Endothelial cell (in vitro differentiated cells): ENCODE measurements at places on chromosomes 6 and 20.

GRCh38 chr6:18327626-18328025, 59.5 kb upstream of the RNF144B start:
- DNase-seq: no peak

DNA sequence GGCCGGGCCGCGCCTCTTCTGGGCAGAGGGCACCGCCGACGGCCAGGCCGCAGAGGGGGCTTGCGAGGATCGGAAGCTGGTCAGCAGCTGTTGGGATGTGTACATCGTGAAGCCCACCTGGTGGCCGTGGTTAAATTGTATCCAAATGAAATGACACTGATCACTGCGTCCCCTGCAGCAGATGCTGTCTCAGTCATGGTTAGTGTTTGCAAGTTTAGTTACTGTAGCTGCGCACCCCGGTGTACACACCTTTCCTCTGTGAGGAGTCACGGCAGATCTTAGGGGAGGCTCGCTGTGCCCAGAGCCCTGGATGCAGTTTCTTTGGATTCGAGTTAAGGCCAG, 653 bp downstream of the NAA20 start:
- no peak for DNase-seq

DNA sequence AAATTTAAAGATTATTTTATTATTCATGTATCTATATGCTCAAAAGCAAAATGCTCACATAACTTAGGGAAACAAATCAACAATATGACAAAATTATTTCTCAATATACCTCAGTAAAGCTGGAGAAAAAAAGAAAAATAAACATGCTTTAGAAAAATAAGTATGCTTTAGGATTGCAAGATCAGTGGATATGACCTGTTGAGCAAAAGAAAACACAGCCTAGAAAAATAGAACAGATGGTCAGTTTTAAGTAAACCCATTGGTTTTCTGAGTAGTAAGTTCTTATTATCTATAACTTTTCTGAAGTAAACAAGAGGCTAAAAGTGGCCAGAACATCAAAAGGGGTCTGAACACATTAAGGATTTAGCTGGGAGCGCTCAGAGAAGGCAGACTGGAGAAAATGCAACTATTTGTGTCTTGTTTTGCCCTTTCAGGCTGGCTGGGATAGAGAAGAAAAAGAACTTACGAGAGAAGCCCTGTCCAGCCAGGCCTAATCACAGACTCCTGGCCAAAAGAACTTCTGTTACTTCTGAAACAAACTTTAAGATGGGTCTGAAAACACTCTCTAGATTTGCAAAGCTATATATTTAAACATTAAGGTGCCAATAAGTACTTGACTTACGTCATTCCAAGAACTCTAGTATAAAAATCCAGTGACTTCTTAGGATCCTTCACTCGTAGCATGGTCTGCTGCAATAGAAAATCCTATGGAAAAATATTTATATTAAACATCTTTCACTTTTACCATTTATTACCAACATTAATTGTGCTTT, 16.5 kb downstream of the GLO1 start:
- DNase-seq: no peak

GRCh38 chr20:8952721-8953120, 116.2 kb upstream of the PLCB4 start:
- no peak for DNase-seq

DNA sequence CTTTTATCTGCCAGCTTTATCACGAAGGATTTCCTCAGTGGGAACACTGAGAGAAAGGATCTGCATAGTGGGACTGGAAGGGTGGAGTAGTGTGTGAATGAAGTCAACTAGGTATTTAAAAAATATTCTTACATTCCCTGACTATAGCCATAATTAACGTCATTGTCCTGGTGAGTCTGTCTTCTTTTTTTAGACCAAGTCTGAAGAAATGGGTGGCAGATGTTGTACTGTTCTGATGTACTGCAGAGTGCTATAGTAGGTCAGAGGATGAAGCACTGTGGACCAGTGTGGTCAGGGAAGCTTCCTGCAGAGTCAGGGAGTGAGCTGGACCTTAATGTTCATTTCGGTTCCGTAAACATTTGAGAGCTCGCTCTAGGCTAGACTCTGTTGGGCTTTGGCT, 11.9 kb downstream of the TULP4 start:
- DNase-seq: no peak

GRCh38 chr6:161701056-161701455, 427.2 kb upstream of the AGPAT4 start:
- no peak for DNase-seq

DNA sequence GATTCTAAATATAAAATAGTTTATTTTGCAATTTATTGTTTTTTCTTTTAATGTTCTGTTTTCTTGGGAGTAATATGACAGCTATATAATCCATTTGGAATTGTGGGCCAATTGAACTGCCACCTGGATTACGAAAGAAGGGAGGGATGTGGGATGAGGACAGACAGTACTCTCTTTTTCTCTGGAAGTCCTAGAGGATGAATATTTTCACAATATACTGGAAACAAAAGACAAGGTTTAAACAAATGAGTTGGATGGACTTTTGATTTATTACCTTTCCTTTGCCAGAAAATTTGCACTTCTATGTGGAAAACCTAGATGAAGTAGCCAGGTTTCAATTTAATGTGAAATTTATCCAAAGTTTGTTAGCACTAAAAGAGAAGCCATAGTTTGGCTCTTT, 325.5 kb upstream of the IMPG1 start:
- no peak for DNase-seq

DNA sequence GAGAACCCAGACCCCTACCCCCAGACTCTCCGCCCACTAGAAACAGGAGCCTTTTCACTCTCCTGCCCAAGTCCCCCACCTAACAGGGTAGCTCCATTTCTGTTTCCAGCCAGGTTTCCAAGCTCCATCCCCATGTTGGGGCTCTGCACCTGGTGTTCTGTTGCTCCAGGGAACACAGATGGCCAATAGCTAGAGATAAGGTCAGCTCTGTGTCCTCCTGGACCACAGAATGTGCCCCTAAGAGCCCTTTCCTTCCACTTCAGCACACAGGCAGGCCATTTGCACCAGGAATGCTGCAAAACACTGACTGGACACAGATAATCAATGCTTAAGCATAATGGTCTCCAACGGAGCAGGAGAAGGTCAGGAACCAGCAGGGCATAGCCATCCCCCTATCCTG, 159.4 kb downstream of the QRSL1 start:
- DNase-seq: no peak

GRCh38 chr6:6886171-6886885, 221.4 kb upstream of the RREB1 start:
- DNase-seq: no peak

- DNase-seq: no peak
Measured at GRCh38 chr20:20815711-20816455, 103.4 kb upstream of the RALGAPA2 start.

- no peak for DNase-seq
Measured at GRCh38 chr20:25282796-25283195, 34.9 kb downstream of the PYGB start.

DNA sequence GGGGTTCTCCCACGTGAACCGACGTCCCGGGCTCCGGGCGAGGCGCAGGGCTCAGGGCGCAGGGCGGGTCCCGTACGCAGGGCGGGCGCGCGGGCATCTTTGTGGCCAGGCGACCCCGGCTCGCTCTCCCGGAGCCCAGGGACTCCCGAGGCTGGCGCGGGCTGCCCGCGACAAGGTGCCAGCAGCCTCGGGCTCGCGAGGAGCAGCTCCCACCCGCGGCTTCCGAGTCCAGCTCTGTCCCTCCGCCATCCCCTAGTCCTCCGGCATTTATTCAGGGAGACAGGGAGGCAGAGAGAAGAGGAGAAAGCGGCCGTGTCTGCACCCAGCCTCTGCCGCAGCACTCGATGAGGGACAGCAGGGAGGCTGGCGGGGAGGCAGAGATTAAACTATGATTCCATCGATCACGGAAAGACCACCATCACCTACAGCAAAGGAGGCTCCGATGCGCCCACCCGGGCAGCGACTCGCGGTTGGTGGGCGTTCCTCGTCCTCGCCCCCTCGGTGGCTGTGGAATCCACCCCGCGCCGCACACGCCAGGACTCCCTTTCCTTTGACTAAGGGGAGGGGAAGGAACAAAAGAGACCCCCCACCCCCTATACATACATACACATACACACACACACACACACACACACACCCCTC, 1.1 kb downstream of the RGS17 start:
- DNase-seq: peak; percentile 28
